ENCODE measurements at places on chromosomes 4 and X.
A peak's percentile ranks its signal among the peaks of the same experiment; 100 is the strongest.

GRCh38 chrX:111309083-111309482 lies 38.8 kb upstream of the CAPN6 start:
- no peak for DNase-seq

GRCh38 chr4:151429957-151430570 lies 21.1 kb downstream of the FHIP1A start:
- no peak for DNase-seq

DNA sequence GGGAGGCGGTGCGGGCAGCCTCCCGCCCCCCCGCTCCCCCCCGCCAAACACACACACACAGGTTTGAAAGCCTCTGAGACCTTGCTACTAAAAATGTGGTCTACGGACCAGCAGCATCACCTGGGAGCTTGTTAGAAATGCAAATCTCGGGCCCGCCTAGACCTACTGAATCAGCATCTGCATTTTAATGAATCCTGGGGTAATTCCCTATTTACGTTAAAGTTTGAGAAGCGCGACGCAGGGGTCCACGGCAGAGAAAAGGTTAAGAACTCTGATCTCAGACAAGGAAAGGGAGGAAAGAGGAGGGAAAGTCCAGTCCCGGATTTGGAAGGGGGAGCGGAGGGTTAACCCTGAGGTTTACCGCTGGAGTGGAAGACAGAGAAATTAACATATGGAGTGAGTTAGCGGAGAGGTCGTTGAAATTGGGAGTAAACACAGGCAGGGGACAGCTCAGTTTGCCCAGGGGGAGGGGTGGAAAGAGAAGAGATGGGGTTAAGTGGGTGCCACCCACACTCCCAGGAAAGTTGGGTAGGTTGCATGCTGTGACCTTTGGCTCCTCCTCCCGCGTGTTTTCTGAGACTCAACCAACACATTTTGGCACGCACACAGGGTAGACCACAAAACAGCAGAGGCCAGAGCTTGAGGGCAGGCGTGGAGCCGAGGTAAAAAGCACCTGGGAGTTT lies 483.6 kb downstream of the BCOR start:
- DNase-seq: peak; percentile 77

DNA sequence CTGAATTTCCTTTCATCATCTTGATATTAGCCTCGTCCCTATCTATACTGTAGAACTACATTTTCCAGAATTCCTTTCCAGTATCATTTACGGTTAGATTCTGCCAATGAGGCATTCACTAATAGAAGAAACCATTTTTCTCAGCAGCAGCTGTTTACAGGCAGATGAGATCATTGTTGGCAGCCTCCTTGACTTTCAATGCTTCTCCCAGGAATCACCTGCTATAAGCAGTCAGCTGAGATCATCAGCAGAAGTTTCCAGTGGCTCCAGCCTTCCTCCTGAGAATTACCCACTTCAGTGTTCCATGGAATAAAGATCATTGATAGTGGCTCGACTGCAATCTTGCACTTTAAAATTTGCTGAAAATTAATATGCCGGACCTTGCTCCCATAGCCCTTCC lies 157.3 kb upstream of the TET2 start:
- peak; percentile 38 for DNase-seq

- no peak for DNase-seq
Observed at GRCh38 chrX:42934020-42934726, 156.2 kb upstream of the PPP1R2C start.

- DNase-seq: no peak
Observed at GRCh38 chr4:169208090-169208455, 62.7 kb downstream of the SH3RF1 start.

- peak; percentile 93 for DNase-seq
Observed at GRCh38 chr4:85607624-85608023, 132.7 kb downstream of the ARHGAP24 start.

DNA sequence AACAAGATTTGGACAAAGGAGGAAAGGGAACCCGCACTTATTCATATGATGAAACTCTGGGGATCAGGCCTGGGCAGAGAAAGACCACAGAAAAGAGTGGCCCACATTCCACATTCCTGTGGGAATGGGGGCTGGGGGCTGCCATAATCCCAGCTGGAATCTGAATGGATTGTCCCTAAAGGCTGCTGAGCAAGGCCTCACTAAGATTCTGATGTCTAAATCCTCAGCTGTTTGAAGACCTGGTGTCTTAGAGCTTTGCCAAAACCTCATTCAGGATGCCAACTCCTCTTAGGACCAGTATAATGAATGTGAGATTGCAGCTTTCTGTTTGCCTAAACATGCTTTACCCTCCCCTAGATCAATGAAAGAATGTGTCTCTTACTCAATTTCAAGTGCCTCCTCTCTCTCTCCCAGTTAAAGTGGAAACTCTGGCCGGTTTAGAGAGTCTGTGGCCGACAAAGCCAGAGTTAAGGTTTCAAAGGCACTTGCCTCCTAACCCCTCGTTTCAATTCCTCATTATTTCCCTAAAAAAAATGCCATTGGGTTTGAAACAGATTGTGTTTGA lies 33.3 kb upstream of the GPC4 start:
- peak; percentile 3 for DNase-seq

DNA sequence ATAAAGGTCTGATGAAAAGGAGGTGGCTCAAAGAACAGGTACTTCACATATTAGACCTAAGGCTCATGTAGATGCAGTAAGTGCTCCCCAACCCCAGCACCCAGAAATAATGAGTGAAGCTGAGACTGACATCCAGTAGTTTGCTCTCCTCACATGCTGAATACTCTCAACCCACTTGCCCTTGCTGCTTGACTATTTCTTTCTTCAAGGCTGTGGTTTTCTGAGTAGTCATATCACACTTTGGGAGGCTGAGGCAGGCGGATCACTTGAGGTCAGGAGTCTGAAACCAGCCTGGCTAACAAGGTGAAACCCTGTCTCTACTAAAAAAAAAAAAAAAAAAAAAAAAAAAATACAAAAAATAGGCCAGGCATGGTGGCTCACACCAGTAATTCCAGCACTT lies 51.5 kb upstream of the PRPS1 start:
- DNase-seq: no peak

DNA sequence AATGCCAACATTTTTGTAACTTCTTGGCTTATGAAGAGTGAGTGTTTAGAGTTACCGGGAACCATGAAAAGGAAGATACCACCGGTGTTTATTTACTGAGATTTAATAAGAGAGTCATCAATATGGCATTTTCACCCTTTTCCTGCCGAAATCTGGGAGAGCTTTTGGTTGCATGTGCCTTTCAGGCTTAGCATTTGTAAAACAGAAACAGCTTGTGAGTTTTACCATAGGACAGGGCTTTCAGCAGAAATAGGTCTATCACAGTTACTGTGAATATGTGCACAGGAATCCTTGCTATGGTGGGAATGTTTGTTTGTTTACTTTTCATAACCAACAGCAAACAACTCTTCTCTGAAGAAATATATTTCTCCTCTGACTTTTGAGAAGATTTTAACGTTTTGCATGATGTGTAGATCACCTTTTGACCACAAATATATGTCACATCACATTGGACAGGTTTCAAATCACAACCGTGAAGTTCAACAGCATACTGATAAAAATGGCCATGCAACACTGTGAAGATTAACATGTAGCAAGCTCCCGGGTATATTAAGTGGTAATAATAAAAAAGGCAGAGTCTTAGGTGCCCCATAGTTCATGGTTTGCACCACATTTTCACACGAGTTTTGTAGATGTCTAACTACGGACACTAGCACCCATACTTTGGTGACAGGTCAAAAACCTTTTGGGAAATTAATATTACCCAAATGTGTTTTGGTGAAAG lies 21.3 kb downstream of the ARHGAP24 start:
- DNase-seq: no peak

DNA sequence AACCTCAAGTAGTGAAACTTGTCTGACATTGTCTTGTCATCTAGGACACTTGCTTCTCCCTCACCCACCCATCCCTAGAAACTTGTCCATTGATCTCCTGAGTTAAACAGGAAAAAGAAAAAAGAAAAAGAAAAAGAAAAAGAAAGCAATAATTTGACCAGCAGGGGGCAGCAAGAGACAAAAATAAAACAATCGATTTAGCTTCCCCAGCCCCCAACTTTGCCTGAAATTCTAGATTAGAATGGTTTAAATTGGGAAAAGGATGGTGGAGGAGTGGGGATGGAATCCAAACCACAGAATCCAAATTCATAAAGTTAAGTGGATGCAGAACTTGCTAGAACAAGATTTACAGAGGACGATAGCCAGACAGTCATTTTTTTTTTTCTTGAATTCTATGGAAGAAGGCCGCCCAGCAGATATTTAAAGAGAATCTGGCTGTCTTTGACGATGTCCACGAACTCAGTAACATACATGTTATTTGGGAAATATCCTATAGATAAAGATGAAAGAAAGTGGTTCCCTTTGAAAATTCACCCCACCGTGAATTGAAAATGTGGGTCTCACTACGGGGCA lies 282.9 kb downstream of the USP46 start:
- peak; percentile 8 for DNase-seq

DNA sequence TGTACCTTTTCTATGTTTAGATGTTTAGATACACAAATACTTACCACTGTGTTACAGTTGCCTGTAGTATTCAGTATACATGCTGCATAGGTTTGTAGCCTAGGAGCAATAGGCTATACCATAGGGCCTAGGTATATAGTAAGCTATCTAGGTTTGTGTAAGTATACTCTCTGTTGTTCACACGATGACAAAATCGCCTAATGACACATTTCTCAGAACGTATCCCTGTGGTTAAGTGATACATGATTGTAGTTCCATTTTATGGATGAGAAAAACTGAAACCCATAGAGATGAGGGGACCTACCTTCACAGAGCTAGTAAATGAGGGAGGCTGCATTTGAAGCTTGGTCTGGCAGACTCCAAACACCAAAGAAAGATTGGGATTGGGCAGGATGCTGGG lies 79.4 kb upstream of the EFNB1 start:
- DNase-seq: no peak

DNA sequence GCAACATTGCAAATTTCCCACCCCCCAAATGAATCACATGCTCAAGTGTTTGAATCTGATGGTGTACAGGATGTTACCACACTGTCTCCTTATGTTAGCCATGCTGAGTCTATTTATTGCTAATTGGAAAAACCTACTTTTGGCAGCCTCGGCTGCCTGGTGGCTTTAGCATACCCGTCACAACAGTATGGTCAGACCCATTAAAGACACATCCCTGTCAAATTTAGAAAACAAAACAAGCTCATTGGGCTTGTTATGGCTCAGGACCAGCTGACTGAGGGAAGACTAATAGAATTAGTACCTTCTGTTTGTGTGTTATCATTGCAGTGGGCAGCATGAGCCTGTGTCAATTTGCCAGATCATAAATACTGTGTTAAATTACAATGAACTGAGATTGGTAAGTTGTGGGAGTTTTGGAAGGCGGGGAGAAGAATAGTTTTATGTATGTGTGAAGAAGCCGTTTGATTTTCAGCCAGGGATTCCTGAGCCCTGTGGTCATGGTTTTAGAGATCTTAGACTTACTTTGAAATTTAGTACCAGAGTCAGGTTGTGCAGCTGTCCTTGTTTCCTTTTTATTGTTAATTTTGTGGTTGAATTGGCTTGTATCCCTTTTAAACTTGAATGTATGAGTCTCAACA lies 66.8 kb downstream of the POLA1 start:
- DNase-seq: no peak

DNA sequence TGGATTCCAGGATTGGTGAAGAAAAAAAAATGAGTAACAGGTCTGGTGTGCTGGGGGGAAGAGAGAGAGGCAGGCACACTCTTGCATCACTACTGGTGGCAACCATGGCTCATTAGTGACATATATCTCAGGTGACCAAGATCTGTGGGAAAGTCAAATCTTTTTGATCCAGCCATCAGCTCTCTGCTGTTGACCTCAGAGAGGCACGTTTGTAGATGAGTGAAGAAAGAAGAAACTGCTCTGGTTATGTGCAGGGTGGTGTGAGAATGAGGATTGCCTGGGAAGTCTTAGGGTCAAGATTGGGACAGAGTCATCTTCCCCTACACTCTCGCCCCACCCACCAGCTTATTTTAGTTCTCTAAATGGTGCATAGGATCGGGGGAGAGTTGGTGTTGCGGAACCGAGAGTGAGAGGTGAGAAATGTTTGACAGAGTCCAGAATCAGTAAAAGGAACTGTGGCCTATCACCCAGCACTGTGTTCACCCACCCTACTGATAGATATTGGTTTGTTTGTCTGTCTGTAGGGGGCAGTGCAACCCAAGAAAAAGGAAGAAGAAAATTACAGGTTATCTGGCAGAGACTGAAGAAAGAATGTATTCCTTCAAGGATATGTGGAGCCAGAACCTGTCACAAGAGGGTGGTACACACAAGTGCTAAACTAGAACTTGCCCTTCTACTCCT lies 21.9 kb downstream of the ARMCX6 start:
- DNase-seq: peak; percentile 2

DNA sequence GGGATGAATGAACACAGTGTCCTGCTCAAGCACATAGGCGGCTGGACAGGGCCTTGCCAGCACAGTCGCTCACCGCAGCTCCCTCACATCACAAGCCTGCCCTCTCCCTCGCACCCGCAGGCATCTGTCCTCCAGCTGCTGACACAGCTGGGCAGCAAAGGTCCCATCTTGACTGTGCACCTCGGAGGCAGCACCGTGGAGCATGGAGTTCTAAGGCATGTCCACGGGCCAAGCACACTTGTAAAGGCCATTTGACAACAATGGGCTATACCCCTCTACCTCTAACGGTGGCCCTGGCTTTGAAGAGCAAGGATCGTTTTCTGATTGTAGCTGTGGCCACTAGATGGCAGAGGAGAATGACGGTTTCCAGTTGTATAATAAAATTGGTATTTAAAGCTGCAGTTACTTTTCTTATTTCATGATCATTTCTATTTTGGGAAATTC lies 53.8 kb downstream of the APLN start:
- no peak for DNase-seq

- no peak for DNase-seq
Observed at GRCh38 chr4:170080496-170080895, 9.3 kb downstream of the AADAT start.

DNA sequence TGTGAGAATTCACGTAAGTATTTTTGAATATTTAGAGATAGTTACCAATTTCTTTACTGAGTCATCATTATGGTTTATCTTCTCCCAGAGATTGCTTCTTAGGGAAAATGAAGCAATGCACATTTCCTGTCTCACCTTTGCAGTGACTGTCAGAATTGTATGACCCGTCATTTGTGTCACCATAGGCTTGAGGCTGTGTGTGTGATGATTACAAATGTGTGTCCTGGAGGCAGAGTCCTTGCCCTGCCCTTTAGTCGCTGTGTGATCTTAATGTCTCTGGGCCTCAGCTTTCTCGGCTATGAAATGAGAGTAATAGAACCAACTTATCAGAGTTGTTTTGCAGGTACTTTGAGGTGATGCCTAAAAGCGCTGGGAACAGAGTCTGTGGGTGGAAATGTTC lies 13.9 kb downstream of the HCCS start:
- DNase-seq: no peak

DNA sequence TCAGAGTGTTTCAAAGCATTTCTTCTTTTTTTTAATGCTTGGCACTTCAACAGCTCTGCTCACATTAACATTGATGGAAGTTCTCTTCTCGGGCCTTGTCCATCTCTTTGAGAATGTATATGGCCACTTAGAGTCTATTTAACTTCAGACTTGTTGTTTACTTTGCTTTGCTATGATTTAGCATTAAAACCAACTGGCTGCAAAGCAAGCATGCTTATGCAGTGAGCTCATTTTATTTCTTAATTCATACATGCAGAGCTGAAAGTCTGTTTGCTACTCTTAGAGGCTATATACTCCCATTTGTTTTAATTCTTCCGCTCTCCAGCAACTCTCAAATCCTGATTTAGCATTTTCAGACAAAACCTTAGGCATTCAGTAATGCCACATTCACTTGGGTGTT lies 107.6 kb upstream of the PACRGL start:
- DNase-seq: no peak

Data from NCI-H2029 treated with DMSO at 0.1 percent for 48 hours (cell line).